ENCODE measurements at places on chromosomes 4 and X.
A peak's percentile ranks its signal among the peaks of the same experiment; 100 is the strongest.

DNA sequence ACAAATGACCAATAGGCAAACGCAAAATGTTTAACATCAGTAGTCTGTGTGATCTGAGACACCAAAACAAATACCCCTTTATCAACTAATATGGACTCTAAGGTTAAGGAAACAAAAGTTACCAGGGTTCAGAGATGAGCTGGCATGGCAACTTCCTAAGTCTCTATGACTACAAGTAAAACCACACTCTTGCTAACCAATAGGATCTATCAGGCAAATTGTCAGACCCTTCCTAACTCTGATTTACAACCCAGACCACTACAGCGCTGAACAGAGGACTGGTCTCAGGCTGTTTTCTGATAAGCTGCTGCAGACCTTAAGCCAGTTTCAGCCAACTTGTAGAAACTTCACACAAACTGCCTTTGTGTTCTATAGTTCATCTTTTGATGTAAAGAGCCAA is 608.0 kb downstream of the TLL1 start:
- no peak for DNase-seq

DNA sequence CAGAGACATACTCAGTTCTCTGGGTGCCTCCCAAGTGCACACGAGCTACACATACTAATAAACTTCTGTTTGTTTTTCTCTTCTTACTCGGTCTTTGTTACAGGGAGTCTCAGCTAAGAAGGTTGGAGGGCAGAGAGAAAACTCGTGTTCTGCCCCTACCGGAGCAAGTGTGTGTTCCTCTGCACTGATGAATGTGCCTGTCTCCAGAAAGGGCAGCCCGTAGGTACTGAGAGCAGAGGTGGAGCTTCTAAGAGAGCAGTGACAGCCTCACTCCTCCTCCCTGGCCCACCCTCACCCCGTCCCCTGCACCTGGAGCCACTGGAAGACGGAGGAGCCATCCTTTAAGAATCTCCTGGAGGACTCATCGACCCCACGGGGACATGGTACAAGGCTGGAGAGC is 67.6 kb downstream of the MTNR1A start:
- DNase-seq, result no peak

DNA sequence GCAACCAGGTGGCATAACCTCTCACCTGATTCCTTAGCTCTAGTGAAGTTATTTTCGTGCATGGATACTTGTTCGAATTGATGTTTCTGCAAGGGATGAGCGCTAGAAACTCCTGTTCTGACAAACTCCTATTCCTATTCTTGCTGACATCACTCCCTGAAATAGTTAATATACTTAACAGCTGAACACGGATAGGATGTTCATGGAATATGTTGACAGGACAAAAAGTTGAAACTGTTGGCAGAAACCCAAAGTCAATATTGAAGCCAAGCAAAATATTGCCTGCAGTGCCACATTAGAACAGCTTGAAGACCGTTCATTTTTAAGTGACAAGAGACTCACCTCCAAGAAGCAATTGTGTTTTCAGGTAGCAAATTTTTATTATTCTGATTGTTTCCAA is at the start of gene KLKB1:
Gene KLKB1, plus strand, starts transcription at position 287 of the 400 bp plus-strand sequence. CDS start 689 bp downstream, outside the sequence.
- no peak for DNase-seq

GRCh38 chr4:183026701-183027100 is 72.4 kb upstream of the WWC2 start:
- no peak for DNase-seq

DNA sequence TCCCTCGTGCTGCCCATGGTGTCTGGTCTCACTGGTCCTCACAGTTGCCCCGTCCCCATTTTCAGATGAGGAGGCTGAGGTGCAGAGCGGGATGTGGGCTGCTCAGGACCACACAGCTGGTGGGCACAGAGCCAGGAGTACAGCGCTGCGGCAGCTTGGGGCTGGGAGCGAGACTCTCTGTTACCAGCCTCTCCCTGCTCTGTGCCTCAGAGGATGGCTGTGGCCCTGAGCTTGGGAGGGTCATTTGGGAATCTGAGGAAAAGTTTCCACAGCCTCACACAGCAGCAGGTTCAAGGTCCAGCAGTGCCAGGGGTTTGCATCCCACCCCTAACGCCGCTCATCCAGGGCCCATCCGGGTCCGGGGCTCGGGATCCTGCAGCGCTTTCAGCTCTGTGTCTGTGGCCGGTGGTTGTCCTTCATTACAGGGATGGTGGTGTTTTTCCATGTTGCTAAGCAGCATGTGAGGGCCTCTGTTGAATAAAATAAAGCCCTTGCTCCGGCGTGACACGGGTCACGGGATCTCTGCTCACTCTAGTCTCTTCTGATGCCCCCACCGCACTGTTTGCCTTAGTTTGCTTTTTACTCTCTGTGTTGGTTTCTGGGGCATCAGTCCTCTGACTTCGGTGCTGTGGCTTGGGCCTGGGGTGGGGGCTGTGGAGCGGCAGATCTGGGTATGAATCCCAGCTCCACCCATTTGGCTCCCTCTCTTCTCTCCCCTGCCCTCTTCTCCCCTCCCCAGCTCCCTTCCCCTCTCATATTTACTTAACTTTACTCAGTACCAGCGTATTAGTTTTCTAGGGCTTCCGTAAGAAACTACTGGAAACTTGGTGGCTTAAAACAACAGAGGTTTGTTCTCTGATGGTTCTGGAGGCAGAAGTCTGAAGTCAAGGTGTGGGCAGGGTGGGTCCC is 6.5 kb downstream of the WFS1 start:
- DNase-seq, result no peak

GRCh38 chr4:78627046-78627965 is 75.7 kb downstream of the ANXA3 start:
- no peak for DNase-seq

DNA sequence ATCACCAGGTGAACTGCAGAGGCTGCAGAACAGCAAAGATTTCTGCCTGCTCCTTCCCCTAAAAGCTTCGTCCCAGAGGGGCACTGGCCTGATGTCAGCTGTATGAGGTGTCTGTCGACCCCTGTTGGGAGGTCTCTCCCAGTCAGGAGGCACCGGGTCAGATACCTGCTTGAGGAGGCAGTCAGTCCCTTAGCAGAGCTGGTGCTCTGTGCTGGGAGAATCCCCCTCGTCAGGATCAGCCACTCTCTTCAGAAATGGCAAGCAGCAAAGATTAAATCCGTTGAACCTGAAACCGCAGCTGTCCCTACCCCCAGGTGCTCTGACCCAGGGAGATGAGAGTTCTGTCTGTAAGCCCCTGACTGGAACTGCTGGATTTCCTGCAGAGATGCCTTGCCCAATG is 1166.3 kb upstream of the ADGRL3 start:
- DNase-seq, result no peak

GRCh38 chrX:4764888-4765287 is 1051.4 kb upstream of the PRKX start:
- DNase-seq, result no peak

GRCh38 chrX:110082161-110082560 is 79.2 kb downstream of the TMEM164 start:
- DNase-seq, result peak; percentile 88

- DNase-seq, result no peak
These were observed 8.0 kb upstream of the GUCY1A1 start for GRCh38 chr4:155658681-155659064.

- peak; percentile 11 for DNase-seq
These were observed 20.1 kb upstream of the TCEAL4 start for GRCh38 chrX:103565197-103565596.

GRCh38 chr4:27088491-27088890 is 227.8 kb downstream of the STIM2 start:
- DNase-seq, result no peak

GRCh38 chr4:64520421-64520820 is 111.2 kb upstream of the TECRL start:
- no peak for DNase-seq

DNA sequence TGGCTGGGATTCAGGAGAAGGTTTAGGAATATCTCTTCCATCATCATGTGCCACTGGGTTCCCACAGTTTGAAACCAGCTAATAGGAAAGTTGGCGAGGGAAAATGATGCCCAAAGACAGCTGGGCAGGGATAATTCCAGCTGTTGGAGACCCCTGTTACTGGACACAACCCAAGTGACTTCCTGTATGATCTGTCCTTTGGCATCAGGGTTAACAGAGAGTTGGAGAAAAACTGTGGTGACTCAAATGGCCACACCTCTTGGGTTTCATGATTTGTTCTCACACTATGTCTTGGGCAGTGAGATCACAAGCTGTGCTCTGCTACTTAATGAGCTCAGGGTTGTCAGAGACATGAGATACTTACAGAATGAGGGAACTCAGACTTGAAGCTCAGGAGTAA is 3.8 kb downstream of the FGF16 start:
- DNase-seq, result peak; percentile 66

DNA sequence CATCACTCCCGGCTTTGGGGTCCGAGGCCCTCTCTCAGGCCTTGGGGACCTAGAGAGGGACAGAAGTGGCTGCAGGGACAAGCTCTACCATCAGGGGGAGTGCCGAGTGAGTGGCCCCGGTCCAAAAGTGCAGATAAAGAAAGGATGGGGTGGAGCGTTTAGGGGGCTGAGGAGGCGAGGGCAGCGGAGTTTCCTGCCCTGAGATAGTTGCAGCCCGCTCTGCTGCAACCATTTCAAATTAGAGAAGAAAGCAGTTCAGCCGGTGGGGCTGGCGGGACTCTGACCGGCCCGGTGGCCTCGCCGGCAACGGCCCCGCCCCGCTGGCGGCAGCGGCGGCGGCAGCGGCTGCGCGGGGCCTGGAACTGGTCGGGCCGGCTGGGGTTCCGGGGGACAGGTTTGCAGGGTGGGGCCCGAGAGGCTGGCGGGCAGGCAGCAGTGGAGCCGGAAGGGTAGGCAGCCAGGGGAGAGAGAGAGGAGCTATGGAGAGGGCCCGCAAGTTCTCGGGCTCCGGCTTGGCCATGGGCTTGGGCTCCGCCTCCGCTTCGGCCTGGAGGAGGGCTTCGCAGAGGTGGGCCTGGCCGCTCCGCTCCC is 7.6 kb downstream of the DLG3 start:
- peak; percentile 59 for DNase-seq

- peak; percentile 76 for DNase-seq
These were observed 57.4 kb downstream of the TSC22D3 start for GRCh38 chrX:107718156-107718621.

DNA sequence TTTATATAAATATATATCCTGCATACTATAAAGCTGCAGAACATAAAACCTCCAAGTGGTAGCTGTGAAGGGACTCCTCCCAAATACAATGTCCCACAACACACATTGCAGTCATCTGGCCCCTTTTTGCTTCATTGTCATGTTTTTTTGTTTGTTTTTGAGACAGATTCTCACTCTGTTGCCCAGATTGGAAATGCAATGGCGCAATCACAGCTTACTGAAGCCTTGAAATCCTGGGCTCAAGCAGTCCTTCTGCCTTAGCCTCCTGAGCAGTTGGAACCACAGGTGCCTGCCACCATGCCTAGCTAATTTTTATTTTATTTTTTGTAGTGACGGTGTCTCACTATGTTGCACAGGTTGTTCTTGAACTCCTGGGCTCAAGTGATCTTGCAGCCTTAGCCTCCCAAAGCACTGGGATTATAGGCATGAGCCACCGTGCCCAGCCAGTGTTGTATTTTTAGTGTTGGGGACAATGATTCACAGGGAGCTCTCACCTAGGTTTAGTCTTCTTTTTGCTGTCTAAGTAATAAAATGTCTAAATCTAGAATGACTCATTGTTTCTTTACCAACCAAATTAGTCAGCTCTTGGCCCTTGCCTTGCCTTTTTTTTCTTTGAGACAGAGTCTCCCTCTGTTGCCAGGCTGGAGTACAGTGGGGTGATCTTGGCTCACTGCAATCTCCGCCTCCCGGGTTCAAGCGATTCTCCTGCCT is 24.0 kb upstream of the XIAP start:
- DNase-seq, result peak; percentile 74

GRCh38 chr4:8000721-8001491 is 61.2 kb upstream of the AFAP1 start:
- no peak for DNase-seq

- DNase-seq, result no peak
These were observed 58.9 kb upstream of the IRS4 start for GRCh38 chrX:108795240-108795639.

DNA sequence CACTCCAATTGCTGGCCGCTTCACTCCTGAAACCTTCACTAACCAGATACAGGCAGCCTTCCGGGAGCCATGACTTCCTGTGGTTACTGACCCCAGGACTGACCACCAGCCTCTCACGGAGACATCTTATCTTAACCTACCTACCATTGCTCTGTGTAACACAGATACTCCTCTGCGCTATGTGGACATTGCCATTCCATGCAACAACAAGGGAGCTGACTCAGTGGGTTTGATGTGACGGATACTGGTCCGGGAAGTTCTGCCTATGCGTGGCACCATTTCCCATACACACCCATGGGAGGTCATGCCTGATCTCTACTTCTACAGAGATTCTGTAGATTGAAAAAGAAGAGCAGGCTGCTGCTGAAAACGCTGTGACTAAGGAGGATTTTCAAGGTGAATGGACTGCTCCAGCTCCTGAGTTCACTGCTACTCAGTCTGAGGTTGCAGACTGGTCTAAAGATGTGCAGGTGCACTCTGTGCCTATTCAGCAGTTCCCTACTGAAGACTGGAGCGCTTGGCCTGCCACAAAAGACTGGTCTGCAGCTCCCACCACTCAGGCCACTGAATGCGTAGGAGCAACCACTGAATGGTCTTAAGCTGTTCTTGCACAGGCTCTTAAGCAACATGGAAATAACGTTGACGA is 35.8 kb upstream of the PRDM8 start:
- DNase-seq, result no peak

- peak; percentile 62 for DNase-seq
These were observed 1.9 kb downstream of the DHRSX start for GRCh38 chrX:2498781-2499302.

DNA sequence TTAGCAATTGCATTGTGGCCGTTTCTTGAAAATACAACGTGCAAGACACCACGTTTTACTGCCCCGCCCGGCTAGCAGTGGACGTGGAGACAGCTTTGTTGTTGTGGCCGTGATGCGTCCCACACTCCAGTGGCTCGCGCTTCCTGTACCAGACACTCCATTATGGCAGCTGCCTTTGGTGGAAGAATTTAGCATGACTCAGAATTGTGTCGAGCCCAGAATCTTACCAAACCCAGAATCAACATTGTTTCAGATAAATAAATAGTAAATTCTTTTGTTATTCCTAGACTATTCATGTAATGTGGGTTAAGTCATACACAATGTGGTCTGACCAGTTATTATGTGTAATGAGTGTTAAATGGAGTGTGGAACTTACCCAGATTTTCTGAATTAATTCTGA is 25.3 kb upstream of the S100P start:
- peak; percentile 90 for DNase-seq

DNA sequence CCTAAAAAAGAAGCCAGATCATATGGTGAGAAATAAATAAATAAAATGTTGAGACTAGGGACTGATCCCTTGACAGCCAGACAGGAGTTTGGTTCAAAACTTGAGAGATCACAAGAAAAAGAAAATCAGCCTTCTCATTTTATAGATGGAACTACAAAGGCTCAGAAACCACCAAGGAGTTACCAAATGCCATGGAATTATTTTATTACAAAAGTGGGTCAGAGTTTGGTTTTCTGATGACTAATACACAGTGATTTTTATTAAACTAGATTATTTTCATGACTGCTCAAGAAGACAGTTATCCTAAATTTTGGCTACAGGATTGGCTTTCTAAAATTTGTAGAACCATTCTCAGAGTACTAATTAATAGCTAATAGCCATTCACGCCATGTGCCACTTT is 6.2 kb downstream of the CXCL1 start:
- no peak for DNase-seq
